Stimulated activated CD4-positive, alpha-beta T cell treated with anti-CD3 and anti-CD28 coated beads, Interleukin-15, amount 100 ng/mL, for 1 hour (primary cell): ENCODE measurements at places on chromosomes 7 and 10.

GRCh38 chr10:62471711-62472110 is 97.5 kb downstream of the ZNF365 start:
- DNase-seq: no peak

- DNase-seq: no peak
These were observed 21.7 kb downstream of the DDIT4 start for GRCh38 chr10:72295330-72295910.

DNA sequence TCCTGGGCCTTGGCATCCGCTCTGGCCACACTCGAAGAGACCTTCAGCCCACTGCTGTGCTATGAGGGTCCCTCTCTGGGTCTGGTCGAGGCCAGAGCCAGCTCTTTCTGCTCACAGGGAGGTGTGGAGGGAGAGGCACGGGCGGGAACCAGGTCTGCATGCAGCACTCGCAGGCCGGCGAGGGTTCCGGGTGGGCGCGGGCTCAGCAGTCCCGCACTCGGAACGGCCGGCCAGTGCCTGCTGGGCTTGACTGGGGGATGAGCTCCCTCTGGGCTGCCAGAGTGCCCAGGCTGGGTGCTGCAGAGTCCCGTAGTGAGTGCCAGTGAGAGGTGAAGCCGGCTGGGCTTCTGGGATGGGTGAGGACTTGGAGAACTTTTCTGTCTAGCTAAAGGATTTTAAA is 882.7 kb downstream of the XPNPEP1 start:
- DNase-seq: no peak

DNA sequence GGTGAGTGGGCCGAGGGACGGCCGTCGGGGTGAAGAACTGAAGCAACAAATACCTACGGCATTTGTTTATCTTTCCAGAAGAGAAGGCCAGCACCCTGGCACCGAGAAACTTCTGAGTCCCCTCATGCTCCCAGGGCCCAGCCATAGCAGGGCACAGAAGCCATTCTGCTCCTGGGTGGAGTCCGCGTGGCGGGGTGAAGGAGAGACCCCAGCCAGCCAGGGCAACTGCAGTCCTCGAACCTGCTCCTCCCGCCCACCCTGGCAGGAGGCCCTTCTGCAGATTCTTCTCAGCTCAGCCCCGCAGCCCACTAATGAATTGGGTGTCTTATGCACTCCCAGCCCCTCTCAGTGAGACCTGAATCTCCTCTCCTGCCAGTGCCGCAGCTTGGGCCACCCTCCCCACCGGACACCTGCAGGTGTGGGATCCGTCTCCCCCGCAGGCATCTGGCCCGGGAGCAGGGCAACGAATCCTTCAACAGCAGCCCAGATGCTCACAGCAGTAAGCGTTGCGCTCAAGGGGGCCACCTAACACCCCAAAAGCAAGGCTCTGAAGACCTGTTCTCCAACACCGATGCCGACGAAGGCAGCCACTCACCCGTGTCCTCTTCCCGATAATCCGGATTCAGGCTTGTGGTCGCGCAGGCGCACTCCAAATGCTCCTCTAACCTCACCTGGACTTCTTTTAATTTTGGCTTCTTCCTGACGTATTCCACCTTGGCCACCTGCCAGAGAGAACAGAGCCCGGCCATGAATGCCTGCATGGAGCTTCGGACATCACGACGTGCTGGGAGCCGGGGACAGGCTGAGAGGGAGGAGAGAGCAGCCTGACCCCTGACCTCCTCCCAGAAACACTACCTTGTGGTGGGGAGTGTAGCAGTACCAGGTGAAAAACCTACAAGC is 18.9 kb downstream of the PDGFA start:
- DNase-seq: no peak

DNA sequence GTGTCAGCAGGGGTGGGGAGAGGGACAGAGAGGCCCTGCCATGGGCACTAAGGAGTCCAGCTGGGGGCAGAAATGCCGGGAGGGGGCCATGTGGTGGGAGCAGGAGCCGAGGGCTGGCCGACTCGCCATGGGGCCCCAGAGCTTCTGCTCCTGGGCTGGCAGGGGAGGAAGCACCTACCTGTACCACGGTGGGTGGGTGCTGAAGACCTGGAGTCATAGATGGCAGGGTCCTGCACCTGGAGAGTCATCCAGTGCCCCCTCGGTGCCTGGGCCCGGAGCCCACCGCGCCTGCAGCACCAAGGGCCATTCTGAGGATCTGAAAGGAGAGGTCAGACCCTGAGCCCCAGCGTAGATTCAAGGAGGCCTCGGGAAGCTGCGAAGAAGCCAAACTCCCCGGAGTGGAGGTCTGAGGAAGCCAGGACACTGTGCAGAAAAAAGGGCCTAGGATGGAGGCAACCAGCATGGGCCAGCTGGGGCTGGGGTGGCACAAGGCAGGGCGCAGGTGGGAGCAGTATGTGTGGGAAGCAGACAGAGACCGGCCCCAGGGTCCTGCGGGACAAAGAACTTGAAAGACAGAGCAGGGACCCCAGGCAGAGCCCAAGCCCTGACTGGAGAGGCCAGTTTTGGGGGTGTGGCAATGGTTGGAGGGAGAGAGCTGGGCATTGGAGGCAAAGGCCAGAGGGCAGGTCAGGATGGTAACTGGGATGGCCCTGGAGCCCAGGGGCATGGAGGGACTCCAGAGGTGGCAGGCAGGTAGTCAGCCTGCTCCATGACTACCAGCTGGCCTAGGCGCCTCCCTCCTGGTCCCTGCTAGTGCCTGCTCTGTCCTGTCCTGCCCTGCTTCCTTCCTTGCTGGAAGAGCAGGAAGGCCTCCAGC is 26.7 kb upstream of the SMARCD3 start:
- DNase-seq: no peak

DNA sequence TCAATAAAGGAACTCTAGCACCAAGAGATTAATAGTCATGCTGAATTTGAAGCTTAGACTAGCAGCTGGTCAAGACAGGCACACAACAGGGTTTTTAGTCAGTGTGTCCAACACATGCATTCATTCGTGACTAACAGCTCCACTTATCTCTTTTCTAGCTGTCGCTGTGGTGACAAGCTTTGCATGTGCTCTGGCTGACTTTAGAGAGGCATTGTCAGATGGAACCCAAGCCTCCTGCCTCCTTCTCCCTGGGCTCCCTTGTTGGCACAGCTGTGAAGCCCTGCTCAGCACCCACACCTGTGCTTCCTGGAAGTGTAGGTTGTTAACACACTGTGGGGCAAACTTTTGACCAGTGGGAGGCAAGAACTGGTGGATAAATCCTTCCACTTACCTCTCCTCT is 9.8 kb upstream of the AGK start:
- DNase-seq: no peak

GRCh38 chr10:103727546-103727963 is 127.8 kb downstream of the SH3PXD2A start:
- no peak for DNase-seq

GRCh38 chr7:37604078-37604477 is 79.5 kb upstream of the GPR141 start:
- DNase-seq: no peak

GRCh38 chr10:110009736-110010475 is 2.1 kb downstream of the ADD3 start:
- DNase-seq: no peak

GRCh38 chr10:132419538-132420468 is 22.8 kb downstream of the PWWP2B start:
- DNase-seq: no peak

- DNase-seq: no peak
These were observed 92.8 kb downstream of the ALOX5 start for GRCh38 chr10:45466784-45467183.

DNA sequence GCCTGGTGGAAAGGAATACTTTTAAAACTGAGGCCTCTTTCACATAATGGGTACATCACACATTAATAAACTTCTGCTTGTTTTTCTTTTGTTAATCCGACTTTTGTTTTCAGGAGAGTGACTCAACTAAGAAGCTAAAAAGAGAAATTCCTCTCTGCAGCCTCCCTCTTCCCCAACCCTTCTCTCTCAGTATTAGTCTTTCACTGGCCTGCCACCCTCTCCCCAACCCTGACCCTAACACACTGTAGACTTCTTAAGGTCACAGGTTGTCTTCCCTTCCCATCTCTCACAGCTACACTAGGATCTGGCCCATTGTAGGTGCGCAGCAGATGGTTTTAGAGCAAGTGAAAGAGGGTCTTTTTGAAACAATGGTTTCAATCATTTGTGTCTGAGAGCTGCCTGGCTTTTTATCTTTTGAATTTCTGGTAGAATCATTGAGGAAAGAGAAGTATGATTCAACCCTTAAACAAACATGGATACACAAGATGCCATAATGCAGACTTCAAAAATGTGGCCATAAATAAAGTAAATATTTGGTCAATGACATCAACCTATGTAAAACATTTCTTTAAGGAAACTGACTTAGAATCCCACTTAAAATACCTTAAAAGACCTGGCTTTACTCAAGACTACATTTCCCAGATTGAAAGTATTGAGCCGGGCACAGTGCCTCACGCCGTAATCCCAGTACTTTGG is 17.9 kb upstream of the FFAR4 start:
- no peak for DNase-seq

GRCh38 chr10:15370212-15370855 is 755 bp downstream of the FAM171A1 start:
- DNase-seq: no peak

GRCh38 chr10:62693306-62693705 is 111.2 kb upstream of the ADO start:
- no peak for DNase-seq

- DNase-seq: no peak
These were observed 189.3 kb downstream of the POLR1F start for GRCh38 chr7:19519443-19520021.

GRCh38 chr10:27297844-27298521 is 57.4 kb upstream of the ACBD5 start:
- no peak for DNase-seq

DNA sequence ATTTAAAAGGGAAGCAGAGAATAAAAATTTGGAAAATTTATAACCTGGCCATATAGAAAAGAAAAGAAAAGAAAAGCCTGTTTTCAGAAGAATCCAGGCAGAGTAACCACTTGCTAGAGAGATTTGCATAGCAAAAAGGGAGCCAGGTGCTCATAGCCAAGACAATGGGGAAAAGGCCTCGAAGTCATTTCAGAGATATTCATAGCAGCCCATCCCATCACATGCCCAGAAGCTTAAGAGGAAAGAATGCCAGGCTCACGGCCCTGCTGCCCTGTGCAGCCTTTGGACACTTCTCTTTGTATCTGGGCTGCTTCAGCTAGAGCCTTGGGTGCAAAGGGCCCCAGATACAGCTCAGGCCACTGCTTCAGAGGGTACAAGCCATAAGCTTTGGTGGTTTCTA is 159.8 kb downstream of the CCDC7 start:
- DNase-seq: no peak

DNA sequence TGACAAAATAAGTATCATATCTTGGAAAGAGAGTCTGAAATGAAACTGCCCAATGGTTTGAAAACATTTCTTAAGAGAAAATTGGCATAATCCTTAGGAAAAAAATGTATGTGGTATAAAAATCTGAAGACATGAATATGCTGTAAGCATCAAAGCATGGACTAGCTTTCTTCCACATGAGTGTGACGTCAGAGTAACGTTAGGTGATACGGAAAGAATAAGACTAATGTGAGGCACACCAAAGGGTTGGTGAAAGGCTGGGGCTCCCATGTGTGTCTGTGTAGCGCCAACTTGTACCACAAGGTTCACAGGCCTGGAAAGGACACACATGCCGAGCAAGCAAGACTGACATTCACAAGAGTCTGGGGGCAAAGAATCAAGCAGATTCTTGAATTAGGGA is 238.1 kb upstream of the GLI3 start:
- no peak for DNase-seq

GRCh38 chr10:126198681-126199080 is 189.6 kb downstream of the ADAM12 start:
- DNase-seq: no peak

DNA sequence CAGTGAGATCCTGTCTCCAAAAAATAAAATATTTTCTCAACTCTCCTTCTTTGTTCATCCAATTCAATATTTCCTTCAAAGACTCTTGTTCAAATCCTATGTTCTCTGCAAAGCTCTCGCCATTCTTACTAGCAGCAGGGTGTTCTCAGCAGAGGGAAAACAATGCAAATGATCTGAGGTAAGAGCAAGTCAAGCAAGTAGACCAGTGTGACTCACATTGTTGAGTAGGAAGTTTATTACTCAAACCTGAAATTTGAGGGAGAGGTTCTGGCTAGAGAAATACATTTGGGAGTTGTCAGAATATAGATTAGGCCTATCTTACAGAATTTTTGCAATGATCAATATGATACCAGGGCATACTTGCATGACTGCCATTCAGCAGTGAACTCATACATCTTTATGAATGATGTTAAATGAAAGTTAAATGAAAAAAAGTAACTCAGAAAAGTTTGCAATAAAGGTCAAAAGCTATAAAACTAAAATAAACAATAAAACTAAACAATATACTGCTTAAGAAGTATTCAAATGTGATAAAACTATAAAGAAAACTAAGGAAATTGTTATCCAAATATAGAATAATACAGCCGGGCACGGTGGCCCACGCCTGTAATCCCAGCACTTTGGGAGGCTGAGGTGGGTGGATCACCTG is 5.8 kb downstream of the IDE start:
- DNase-seq: no peak

DNA sequence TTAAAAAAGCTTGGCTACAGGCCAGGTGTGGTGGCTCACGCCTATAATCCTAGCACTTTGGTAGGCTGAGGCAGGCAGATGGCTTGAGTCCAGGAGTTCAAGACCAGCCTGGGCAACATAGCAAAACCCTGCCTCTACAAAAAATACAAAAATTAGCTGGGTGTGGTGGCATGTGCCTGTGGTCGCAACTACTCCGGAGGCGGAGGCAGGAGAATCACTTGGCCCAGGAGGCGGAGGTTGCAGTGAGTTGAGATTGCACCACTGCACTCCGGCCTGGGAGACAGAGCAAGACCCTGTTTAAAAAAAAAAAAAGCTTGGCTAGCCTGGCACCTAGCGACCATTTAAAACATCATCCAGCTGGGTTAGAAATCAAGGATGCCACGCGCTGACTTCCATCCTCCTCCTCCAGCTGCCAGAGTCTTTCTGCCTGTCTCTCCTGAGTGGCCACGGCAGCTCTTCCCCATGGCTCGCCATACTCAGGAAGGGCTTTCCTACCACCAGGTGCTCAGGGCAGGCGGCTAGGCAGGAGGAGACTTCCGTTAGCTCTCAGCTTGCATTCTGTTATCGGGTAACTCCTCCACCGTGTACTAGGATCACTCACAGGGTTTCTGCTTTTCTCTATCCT is 45.0 kb downstream of the DENND2A start:
- DNase-seq: no peak

GRCh38 chr10:110746254-110746826 is 102.2 kb downstream of the RBM20 start:
- DNase-seq: no peak

GRCh38 chr7:84549409-84549808 is 354.8 kb upstream of the SEMA3A start:
- DNase-seq: no peak

- DNase-seq: no peak
These were observed 234.2 kb downstream of the CDK14 start for GRCh38 chr7:90830308-90830707.
